ENCODE measurements at places on chromosomes 6 and 20.

DNA sequence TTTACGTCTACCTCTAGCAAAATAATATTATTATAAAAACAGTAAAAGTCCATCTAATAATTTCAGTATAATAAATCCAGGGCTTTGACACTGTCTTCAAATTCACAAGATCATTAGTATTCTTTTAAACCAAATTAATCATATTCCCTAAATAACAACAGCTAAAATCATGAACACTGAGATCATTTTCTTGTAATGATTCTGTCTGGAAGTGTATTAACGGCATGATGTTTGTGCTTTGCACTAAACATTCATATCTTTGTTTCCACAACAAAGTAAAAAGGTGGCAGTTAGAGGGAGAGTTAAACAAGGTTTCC, 18.8 kb downstream of the HIVEP2 start:
- no peak for DNase-seq

DNA sequence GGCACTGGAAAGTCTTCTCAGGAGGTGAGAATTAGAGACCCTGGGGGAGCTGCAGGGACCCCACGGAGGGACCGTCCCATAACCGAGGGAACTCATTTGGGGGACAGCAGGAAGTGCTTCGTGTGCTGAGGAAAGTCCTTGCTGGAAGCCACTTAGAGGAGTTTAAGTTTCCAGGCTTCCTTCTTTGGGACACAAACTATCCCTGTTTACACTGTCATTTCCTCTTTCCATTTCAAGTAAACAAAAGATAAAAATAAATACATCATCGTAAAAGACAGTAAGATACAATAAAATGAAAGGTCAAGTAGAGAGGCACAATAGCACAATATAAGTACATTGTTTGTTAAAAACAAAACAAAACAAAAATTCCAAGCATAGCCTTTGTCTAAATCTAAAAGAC, 101.2 kb downstream of the TTLL2 start:
- no peak for DNase-seq

DNA sequence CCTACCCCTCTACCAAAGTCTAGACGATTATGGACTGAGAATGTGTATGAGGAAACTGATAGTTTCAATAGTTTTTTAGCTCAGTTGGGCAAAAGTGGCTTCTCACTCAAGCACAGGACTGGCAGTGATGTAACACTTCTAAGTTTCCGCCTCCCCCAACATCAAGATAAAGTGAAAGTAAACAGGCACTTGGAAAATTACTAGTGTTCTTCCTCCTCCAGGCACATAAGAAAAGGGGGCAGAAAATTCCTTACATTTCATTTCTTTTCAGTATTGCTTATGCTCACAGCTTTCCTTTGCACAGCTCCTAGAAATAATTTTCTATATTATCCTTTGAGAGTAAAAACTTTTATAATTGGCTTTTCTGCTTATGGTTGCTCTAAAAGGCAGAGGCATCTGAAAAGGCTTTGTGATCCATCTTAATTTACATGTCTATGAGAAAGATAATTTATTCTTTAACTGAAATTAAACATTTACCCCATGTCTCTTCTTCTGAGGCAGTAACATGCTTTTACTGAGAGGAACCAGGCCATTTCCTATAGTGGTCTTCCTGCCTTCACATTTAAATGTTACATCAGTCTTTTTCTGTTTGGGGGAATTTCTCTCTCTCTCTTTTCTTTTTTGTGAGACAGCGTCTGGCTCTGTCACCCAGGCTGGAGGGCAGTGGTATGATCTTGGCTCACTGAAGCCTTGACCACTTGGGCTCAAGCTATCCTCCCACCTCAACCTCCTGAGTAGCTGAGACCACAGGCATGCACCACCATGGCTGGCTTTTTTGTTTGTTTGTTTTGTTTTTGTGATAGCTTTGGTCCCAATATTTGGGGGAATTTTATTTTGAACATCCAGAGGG, 65.0 kb upstream of the EEF1A1 start:
- peak; percentile 79 for DNase-seq

GRCh38 chr20:1654996-1655395, 2.6 kb downstream of the SIRPG start:
- DNase-seq: peak; percentile 64

DNA sequence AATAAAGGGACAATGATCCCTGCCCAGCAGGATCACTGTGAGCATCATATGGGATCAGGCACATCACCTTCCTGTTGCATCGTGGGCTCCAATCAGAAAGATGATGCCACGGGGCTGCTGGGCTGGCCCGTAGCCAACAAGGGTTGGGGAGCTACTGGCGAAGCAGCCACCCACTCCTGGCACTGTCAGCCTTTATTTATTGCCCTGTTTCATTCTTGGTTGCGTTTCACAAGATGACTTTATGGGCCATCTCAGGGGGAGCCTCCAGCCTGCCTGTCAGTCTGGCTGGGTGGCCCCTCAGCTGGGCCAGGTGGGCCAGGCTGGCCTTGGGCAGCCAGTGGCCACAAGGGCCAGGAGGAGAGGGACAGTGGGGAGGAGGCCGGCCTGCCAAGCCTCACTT, 17.3 kb downstream of the VSTM2L start:
- no peak for DNase-seq

- peak; percentile 33 for DNase-seq
Measured at GRCh38 chr6:11374036-11375010, 141.9 kb upstream of the NEDD9 start.

GRCh38 chr20:11686195-11686594, 231.5 kb upstream of the BTBD3 start:
- no peak for DNase-seq

GRCh38 chr6:52130440-52130839, 43.0 kb upstream of the PKHD1 start:
- DNase-seq: no peak

- no peak for DNase-seq
Measured at GRCh38 chr6:107308677-107309076, 150.7 kb downstream of the PDSS2 start.
